ENCODE measurements at places on chromosomes 12 and 14.
A peak's percentile ranks its signal among the peaks of the same experiment; 100 is the strongest.

DNA sequence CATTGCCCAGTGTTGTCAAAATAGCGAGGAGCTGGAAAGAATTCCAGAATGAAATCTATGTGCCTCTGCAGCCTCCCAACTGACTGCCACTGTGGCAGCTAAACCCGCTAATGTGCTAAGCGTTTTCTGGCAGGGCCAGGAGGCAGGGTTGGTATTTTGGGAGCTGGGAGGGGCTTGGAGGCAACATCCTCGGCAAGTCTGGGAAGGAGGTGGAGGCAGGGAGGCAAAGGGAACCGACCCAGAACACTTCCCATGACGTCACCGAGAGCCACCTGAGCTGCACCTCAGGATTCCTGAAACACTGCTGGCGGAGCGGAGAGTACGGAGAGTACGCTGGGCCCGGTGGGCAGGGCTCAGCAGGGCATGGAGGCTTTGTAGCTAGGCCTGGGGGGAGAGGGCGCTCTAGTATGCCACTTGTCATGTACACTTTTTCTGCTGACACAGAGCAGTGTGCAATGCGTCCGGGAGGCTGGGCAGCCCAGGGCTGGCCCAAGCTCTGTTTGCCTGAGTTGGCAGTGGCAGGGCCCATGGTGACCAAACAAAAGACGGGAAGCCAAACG, 81.5 kb downstream of the DPF3 start:
- no peak for DNase-seq

GRCh38 chr12:85309125-85309566, 29.1 kb downstream of the ALX1 start:
- DNase-seq = no peak

GRCh38 chr14:73785834-73786635, 65.6 kb upstream of the PTGR2 start:
- peak; percentile 83 for DNase-seq

GRCh38 chr14:55963295-55963694, 154.9 kb upstream of the PELI2 start:
- DNase-seq = no peak

DNA sequence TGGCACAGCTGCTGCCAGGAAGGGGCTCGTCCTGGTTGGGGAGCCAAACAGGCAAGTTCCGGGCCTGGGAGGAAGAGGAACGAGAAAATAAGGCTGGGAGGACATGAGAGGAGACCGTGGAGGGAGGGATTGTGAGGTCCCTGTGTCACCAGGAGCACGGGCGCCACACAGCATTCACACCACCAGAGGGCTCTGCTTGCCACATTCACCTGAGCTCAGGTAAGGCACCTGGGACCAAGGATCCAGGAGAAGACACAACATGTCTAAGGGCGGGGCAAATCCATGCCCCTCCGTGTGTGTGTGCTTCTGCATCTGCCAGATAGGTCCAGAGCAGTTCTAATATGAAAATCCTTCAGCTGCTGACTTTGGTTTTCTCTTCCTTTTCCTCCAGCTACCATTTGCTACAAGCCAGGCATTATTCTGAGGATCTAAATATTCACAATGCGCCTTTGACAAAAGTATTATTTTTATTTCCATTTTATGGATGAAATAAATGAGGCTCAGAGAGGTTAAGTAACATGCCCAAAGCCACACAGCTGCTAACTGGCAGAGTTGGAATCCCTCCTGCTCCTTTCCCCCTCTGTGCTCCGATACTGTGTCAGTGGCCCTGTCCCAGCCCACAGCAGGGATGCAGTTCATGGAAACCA, 14.6 kb downstream of the RAPGEF3 start:
- DNase-seq = peak; percentile 38

DNA sequence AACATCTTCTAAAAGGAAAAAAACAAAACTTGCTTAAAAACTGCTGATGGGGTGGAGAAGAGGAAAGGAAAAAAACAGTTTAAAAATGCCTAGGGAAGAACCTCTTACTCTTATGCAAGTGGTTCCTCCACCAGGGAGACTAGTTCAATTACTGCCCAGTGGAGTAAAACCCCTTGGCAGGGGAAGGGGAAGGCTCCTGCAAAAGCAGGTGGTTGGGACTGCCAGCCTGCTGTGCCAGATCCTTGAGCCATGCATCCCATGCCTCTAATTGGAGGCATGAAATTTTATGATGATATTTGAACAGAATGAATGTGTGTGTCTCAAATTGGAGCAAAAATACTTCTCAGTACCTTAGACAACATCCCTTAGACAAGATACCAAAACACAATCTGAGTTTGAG, 118.8 kb downstream of the FSCB start:
- DNase-seq = no peak

- DNase-seq = no peak
These were observed 400.0 kb upstream of the FLRT2 start for GRCh38 chr14:85129921-85130320.

DNA sequence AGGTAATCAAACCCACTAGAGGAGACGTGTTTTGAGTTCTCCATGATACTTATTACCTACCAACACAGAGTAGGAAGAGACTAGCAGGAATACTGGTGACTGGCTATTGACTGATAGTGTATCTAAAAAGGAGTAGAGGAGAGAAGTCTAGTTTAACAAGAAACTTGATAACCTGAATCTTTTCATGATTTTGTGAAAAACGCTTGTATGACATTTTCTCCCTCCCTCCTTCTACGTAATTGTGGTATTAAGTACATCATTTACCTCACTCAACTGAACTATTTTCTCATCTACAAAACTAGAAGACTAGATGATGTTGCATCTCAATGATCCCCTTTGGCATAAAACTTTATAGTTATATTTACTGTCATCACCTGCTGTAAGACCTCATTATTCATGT, 107.4 kb downstream of the PPP1R12A start:
- no peak for DNase-seq

DNA sequence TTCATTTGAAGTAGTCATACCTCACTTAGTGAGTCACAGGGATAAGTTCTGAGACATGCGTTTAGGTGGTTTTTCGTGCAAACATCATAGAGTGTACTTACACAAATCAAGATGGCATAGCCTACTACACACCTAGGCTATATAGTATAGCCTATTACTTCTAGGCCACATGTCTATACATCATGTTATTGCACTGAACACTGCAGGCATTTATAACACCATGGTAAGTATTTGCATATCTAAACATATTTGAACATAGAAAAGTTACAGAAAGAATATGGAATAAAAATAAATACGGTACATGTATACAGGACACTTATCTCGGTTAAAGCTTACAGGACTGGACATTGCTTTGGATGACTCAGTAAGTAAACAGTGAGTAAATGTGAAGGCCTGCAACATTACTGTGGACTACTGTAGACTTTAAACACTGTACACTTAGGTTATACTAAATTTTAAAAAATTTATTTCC, 670.6 kb downstream of the SLC16A7 start:
- DNase-seq = no peak

DNA sequence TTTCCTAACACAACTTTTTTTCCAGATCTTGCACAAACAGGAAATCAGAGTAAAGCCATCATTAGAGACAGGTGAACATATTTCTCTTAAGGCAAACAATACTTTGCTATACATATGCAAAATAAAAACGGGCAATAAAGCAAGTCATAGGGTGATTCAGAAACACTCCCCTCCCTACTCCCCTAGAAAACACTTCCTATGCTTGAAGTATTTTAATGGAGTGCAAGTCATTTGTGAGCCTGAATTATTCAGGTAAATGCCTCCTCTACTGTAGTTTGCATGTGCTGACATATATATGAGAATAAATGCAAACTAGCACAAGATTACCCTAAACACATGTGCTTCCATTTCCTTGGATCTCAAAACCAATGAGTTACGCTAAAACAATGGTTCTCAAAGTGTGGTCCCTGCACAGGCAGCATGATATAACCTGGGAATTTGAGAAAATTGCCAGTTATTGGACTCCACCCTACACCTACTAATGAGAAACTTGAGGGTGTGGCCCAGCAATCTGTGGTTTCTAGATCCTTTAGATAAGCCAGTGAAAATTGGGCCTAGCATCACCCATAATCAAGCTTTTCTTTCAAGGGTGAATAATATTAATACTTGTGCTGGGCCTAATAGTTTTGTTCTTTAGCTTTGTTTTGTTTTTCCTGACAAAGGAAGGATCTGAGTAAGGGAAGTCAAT, 159.7 kb upstream of the BMP4 start:
- no peak for DNase-seq

DNA sequence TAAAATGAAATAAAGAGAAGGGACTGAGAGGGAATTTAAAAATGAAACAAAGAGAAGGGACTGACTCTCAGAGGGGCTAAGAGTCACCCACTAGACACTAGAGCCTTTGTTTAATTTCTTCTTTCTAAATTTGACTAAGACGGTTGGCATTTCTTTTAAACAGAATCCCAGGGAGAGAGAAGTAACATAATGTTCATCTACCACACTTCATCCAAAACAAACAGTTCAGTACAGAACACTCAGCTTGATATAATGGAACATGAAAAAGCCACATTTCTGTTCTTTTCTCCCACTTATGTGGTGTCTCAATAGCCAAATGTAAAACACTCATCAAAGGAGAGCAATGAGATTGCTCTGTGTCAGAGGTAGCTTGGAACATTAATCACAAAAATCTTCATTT, 10.1 kb upstream of the NT5DC3 start:
- no peak for DNase-seq

- DNase-seq = no peak
These were observed 375.7 kb downstream of the NELL2 start for GRCh38 chr12:44500423-44500822.

DNA sequence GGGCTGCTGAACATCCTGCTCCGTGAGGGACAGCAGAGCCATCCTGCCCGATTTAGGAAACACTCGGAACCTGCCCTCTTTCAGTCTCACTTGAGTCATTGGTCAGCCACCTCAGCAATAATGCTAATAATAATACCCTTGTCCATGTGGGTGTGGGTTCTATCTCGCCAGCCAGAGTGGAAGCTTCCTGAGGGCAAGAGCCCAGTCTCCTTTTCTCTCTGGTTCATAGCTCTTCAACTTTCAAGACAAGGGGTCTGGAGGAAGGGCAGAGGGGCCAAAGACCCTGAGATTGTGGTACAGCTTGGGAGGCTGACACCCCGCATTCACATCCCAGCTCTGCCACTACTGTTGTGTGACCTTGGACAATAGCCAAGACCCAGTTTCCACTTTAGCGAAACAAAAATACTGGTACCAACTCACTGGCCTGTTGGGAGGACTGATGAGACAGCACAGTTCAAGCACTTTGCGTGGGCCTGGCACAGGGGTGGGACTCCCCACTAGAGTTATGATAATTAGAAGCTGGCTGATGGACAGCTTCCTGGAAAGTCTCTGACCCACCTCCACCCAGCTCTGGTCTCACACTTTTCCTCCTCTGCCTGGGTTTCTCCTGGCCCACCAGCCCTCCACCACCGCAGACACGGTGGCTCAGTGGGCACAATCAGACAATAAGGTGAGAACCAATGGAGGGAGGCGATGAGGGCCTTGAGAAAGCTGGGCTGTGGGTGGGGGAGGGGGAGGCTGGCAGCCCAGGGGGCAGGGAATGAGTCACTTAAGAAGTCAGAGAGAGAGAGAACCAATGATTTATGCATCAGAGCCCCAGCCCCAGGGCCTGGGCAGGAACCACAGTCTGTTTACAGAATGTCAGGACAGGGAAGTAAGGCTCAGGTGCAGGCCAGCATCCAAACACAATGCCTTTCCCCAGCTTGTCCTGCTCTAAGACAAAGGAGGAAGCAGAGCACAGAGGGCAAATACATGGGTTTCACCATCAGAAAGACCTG, 9.6 kb downstream of the FAIM2 start:
- DNase-seq = peak; percentile 19

DNA sequence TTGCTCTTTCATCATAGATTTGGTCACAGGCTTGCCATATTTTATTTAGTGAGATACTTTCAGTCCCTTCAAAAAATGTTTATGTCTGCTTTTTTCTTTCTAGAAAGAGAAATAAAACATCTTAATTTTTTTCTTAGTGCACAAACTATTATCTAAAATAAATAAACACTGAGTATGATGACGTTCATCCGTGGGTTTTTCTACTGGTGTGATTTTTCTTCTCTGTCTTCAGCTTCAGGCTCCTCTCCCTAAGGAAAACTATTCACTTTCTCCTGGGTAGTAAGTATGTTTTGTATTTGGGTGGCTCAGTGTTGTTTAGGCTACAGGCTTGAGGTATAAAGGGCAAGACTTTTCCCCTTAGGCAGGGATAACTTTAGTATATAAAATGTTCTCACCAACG, 154.7 kb downstream of the DACT1 start:
- DNase-seq = no peak

DNA sequence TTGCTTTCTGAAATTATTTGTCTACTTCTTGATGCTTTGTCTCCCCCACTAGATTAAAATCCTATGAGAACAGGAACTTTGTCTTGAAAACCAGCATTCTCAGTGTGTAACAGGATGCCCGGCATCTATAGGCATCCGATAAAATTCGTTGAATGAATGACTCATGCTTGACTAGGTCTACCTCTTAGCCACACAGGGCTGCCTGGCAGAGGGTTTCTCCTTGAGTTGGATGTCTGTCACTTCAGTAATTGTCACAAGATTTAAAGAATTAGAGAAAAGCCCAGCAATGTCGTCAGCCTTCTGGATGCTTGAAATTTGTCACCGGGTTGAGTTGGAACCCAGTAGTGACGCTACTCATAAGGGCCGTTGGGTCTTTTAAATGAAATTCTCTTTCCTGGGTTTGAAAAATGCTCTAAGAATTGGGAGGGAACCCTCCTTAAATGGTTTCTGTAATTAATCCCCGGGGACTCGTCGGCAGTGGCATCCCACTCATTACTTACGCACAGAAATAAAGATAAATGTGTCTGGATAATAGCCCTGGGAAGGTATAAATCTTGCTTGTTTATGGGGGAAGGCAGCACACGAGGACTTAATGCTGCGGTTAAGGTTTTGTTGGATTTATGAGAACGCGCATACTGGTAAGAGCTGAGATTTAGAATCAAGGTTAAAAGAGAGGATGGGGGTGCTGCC, 194.1 kb downstream of the AACS start:
- DNase-seq = no peak

DNA sequence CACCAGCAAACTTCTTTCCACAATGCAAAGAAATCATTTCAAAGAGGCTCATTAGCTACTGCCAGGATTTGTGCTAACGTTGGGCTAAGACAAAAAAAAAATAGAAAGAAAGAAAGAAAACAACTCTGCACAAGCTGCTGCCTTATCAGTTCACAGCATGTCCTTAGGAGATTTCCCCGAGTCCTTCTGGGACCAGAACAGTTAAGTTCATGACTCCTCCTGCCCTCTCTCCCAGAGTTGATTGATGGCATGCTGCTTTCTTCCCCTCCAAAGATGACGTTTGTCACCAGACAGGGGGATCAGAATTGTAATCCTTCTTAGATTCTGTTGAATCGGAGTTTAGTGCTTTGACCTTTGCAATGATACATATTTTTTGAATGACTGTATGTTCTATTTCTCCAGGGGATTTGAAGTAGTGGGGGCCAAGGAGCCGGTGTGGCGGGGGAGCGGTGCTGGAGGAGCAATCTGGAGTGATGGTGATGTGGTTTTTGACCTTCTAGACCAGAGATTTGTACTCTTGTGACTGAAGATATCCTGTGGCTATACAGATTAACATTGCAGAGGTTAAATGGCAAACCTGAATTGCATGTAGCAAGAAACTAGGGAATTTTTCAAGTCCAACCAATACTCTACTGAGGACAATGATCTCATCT, 409.2 kb upstream of the TMPO start:
- no peak for DNase-seq
